ENCODE measurements at places on chromosomes 5 and 9.

- no peak for DNase-seq
Observed at GRCh38 chr9:130608554-130609134, 29.3 kb downstream of the FUBP3 start.

DNA sequence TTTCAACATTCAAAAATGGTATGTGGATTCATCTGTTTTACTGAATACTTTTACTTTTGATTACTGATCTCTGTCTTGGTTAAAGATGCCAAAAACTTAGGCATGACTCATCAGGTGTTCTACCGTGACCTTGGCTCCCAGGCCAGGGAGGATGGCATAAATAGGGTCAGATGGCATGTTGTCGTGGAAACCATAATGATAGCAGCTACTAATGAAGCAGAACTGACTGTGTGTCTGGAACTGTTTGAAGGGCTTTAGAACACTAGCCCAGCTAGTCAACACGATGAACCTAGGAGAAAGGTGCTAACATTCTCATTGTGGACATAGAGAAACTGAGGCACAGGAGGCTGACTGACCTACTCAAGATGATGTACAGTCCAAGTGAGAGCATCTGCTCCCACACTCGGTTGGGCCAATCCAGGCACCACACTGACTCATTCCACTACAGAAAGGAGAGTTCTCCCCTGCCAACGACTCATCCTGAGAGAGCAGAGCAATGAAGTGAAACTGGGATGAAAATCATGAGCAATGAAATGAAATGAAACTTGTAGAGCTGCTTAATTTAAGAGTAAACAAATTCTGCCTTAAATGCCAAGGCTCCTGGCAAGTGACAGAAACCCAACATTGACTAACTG lies 116.0 kb downstream of the TENT4A start:
- no peak for DNase-seq

- DNase-seq: no peak
Observed at GRCh38 chr9:115202960-115203751, 85.2 kb upstream of the TNC start.

- DNase-seq: no peak
Observed at GRCh38 chr5:66904189-66904588, 292.4 kb downstream of the CD180 start.

DNA sequence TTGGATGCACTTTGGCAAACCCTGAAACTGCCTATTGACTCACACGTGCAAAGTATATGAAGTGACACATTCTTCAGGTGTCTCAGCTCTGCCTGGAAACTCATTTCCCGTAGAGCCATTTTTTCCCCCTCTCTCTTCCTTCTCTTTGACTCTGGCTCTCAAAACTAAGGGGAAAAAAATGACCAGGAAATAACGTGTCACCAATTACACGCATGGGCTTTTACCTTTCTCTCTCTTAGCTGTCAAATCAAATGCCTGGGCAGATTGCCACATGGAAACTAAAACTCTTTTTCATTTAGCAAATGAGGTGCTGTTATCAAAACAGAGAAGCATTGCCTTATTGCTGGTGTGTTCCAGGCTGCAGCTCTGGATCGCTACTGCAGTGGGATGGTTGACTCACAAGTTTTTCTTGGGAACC lies 18.3 kb upstream of the IFNK start:
- no peak for DNase-seq

- no peak for DNase-seq
Observed at GRCh38 chr9:109011231-109011671, 2.0 kb downstream of the CTNNAL1 start.

DNA sequence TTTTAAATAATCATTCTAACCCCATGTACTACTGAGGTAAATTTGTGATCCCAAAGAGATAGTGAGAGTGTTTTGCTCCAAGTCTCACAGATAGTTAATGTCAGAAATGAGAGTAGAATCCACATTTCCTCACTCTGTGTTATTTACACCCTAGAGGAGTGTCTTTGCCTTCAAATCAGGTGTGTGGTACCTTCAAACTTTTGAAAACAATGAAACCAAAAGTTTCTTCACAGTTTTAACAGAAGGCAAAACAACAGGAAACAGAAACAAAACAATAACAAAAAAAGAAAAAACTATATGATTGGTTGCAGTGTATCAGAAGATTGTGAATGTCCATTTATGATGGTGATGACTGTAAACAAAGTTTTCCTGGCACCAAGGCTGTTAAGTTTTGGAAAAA lies 85.9 kb downstream of the ERBIN start:
- DNase-seq: no peak

DNA sequence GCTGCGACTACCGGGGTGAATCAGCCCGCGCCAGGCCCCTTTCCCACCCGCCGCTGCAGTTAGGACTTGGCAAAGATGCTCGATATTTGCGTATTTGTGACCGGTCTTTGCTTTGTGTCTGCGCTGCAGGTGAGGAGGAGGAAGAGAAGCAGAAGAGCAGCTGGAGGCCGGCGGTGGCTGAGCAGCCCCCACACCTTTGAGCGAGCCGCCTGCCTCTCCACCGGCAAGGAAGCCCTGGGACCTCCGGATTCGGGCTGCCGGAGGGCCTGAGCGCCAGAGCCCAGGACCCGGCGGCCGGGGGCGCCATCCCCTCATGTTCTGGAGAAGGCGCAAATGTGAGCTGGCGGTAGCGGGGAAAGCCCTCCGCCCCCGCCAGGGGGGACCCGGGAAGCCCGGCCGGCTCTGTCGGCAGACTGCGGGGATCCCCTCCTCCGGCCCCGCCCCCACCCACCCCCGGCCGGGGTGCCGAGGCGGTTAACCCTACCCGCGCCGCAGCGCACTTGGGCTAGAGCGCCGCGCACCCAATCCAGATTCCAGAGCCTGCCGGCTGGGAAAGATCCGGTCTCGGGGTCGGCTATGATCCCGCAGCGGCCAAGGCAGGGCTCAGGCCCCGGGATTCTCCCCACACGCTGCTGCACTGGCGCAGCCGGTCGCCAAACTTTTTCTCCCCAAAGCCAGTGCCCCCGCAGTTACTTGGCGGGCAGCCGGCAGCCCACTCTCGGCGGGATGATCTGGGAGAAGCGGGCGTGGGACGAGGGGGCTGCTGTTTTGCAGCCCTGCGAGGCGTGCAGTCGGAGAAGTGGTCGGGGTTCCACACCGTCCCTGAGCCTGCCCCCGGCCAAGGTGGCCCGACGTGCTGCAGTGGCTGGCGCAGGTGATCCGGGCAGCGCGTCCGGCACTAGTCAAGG lies 800 bp upstream of the KCNN2 start:
- DNase-seq: peak; percentile 82

DNA sequence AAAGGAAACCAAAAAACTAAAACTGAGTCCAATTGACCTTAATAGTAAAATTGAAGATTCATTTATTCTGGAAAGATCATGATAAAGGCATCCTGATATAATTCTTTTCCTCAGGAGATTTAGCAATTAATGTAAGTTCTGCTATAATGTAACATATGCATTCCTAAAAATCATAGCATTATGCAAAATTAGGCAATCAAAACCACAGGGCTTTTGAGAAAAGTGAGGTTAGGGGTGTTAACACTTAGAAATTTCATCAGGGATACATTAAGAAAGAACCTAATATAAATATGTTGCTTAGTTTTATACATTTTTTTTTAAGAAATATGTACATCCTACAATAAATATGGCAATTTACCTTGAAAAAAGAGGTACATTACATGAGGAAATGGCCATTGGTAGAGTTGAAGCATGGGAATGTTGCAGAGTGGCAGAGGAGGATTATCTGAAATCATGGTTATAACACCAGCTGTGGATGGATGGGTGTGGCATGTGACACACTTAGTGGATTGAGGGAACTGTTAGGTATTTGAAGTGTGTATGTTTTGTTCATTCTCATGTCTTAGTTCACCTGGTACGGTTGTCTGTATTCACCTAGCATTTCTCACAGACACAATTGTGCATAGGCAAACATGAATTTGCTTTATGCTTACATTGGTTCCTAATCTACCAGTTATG lies 51.1 kb downstream of the CCNH start:
- DNase-seq: no peak

- no peak for DNase-seq
Observed at GRCh38 chr5:111453295-111453694, 59.0 kb downstream of the STARD4 start.

DNA sequence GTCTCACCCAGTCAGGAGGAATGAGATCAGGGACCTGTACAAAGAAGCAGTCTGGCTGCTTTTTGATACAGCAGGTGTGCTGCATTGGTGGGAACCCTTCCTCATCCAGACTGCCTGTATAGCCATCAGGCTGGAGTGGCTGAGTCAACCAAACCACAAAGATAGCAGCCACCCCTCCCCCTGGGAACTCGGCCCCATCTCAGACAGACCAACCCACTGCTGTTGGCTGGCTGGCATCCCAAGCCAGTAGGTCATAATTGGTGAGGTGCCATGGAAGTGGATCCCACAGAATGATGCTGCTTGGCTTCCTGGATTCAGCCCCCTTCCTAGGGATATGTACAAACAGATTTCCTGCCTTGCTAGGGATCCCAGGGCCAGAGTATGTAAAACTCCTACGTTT lies 60.9 kb downstream of the YTHDC2 start:
- DNase-seq: no peak

DNA sequence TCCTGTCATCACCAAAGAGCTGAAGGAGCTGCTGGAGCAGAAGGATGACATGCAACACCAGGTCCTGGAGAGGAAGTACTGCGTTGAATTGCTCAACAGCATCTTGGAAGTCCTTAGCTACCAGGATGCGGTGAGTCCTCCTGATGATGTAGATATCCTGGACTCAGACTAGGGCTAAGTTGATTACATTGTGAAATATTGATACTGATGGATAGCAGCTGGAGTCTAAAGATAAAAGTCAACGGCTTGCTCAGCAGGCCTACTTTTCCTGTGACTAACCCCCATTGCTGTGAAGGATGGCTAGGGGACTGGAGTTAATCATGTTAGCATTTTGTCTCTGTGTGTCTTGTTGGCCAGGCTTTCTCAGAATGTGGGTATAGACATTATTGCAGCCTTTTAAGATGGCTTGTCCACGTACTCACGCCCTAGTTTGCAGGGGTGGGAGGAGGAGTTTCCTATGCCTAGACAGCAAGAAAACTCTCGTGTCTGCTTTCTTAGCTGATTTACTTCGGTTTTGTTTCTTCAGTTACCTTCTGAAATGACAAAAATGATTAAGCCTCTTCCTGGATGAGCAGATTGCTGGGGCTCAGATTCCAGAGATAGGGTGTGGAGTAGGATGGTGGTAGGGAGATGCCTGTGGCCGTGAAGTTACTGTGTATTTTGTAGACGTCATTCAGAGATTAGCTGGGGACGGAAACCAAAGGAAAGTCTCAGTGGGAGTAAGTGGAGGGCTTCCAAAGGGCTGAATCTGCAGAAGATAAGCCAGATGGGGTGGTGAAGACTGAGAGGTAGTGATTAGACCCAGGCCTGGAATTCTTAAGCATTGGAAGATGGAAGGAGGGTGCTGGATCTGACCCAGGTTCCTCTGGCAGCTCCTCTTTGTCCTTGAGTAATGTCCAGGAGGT lies 166.3 kb downstream of the DOCK2 start:
- no peak for DNase-seq

DNA sequence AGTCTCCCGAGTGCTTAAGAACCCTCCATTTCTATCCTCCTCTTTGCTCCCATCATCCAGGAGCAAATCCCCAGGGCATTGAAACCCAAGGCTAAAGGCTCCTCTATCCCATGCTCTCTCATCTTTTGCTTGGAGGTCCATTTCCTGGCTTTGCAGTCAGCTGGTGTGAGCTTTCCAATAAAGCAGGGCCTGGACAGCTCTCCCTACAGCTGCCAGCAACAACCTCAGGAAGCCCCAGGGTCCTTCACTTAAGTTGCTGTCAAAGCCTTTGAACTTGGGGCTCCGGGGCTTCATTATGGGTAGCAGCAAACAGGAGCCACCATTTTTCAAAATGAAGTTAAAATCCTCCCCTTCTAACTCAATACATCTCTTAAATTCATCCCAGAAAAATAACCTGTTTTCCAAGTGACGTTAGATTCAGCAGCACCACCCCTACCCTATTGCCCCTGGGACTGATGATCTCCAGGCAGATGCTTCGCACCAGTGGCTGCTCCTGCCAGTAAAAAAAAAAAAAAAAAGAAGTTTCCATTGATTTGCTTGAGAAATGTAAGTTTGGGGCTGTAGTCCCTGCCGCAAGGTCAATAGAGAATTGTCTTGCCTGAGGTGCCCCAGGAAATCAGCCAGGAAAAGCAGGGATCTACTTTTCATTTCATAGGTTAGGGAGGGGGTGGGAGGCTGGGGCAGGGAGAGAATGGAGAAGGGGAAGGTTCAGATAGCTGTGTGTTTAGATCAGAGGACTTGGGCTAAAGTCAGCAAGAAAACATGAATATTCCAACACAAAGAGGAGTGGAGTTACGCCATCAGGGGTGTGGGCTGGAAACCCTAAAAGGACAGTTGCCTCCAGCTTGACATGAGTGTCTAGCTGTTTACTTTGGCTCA lies 83.8 kb upstream of the IL6ST start:
- no peak for DNase-seq

GRCh38 chr9:120080849-120081248 lies 499.1 kb downstream of the CDK5RAP2 start:
- no peak for DNase-seq

- no peak for DNase-seq
Observed at GRCh38 chr5:9625286-9625685, 4.9 kb downstream of the TAS2R1 start.

DNA sequence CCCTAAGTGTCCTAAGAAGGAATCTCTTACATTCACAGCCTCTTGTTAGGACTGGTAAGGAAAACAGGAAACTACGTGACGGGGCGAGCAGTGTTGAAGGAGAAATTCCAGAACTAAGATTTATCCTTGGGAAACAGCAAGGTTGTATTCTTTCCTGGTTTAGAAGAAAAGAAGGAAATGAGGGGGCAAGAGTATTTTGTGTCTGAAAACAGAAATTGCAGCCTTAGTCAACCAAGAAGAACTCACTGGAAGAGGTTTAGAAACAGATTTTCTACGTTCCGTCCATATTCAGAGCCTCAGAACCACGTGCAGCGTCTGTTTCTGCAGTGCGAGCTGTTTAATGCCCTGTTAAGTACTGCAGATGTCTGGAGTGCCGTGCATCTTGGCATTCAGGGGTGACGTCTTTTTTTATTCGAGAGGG lies 75.2 kb downstream of the GOLPH3 start:
- DNase-seq: no peak

DNA sequence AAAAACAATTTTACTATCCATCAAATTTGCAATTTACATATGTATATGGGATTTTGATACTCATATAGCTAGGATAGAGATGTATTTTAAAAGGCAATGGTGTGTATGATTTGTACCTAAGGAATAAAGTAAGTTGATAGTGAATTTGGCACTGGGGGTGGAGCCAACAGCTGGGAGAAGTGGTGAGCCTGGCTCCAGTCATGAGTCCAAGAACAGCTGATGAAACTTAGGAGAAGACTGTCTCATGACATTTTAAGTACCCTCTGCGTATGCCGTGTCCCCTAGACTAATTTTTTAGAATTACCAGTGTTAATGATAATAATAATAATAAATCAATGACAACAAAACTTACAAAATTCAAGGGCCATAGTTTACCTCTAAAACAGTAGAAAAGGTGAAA lies 181.4 kb downstream of the ADCY2 start:
- no peak for DNase-seq

DNA sequence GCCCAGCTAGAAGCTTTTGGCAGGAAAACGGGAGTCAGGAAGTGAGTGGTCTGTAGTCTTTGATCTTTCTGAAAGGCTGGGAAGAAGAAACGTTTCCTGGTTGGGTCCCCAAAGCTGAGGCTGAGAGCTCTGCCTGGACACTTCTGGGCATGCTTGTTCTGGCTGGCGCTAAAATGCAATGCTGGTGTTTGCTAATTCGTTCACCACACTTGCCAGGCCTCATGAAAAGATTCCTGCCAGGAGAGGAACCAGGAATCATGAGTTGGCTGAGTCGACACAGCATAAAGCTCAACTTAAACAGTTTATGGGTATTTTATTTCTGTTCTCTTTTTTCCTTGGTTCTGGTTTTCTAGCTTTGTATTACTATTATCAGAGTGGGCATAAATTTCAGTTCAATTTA lies 10.7 kb upstream of the PTGR1 start:
- DNase-seq: no peak

- no peak for DNase-seq
Observed at GRCh38 chr9:130632841-130633240, 31.6 kb upstream of the PRDM12 start.
